Pancreas (tissue), 10 donors: ENCODE measurements at places on chromosomes 2 and 18.
A peak's percentile ranks its signal among the peaks of the same experiment; 100 is the strongest.

DNA sequence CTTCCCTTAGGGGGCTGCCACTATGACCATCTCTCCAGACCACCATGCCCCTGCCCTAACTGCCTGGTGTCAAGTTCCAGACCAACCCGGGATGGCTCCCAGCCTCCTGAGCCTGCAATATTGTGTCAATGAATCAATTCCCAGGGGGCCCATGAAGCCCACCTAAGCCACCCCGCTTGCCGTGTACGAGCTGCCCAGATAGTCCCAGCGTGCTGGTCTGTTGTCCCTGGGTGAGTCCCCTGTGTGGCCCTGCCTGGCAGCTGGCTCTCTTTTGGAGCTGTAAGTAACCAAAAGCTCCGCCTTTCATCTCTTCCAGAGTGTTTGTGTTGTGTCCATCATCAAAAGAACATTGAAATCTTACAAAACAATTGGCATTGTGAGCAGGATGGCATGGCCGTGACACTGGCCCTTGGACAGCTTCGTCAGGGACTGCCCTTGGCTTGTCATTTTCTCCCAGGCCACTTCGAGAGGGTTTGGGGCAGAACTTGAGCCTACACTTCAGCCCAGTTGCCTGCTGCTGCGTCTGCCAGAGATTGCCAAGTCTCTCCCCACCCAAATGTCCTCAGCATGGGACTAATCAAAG, 11.3 kb upstream of the MAL start:
- no peak overlapping the region for H3K27ac ChIP-seq
- H3K36me3 ChIP-seq, result no peaks in the 10 kb centered on the region
- no peak overlapping the region for H3K4me3 ChIP-seq
- no peaks in the 10 kb centered on the region for H3K4me1 ChIP-seq
- H3K27me3 ChIP-seq, result no peaks in the 10 kb centered on the region
- DNase-seq, result no peak

GRCh38 chr2:54310311-54310710, 54.3 kb upstream of the TSPYL6 start:
- no peak overlapping the region for H3K4me3 ChIP-seq
- H3K36me3 ChIP-seq, result no peaks in the 10 kb centered on the region
- no peak for DNase-seq
- H3K27me3 ChIP-seq, result no peaks in the 10 kb centered on the region

- H3K4me1 ChIP-seq, result no peaks in the 10 kb centered on the region
- H3K27me3 ChIP-seq, result no peaks in the 10 kb centered on the region
- H3K4me3 ChIP-seq, result no peak overlapping the region
- no peak overlapping the region for H3K27ac ChIP-seq
- no peak for DNase-seq
Observed at GRCh38 chr2:42073739-42074503, 26.1 kb downstream of the PKDCC start.

DNA sequence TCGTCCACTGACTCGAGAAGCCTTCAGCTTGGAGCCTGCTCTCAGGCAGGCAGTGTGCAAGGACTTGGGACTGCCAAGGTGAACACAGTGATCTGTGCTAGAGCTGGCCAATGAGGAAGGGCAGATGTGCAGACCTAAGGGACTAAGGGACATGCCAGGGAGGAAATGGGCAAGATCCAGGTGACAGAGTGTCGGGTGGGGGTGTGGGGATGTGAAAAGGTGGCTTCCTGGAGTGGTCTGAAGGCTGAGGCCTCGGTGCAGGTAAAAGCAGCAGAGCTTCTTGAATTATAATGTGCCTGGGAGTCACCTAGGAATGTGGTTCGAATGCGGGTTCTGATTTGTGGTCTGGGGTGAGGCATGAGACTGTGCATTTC, 42.0 kb downstream of the STEAP3 start:
- no peak for DNase-seq
- H3K4me3 ChIP-seq, result no peak overlapping the region
- H3K36me3 ChIP-seq, result no peaks in the 10 kb centered on the region

- H3K27ac ChIP-seq, result peak overlapping the region; percentile 83
- DNase-seq, result peak; percentile 48
- peaks cover 42% of the 10 kb centered on the region for H3K4me1 ChIP-seq
- no peaks in the 10 kb centered on the region for H3K27me3 ChIP-seq
Observed at GRCh38 chr2:191462370-191462769, 215.6 kb upstream of the NABP1 start.

DNA sequence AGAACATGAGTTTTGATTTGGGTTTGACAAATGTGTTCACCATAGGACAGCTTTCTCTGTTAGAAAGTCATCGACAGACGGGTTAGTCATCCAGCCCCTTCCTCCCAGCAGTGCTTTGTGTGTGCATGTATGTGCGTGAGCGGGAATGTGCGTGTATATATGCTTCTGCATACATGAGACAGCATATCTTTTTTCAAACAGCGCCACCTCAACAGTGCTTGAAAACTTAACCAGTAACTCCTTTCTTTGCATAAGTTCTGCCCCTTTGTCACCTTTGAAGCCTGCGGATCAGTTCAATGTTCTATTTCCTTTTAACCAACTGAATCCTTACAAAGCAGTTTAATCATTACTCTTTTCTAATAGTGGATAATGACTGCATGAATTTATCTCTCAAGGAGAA, 351.4 kb downstream of the LPIN1 start:
- H3K36me3 ChIP-seq, result no peaks in the 10 kb centered on the region
- H3K4me1 ChIP-seq, result no peaks in the 10 kb centered on the region
- H3K27me3 ChIP-seq, result no peaks in the 10 kb centered on the region
- H3K27ac ChIP-seq, result no peak overlapping the region
- no peak for DNase-seq
- no peak overlapping the region for H3K4me3 ChIP-seq

DNA sequence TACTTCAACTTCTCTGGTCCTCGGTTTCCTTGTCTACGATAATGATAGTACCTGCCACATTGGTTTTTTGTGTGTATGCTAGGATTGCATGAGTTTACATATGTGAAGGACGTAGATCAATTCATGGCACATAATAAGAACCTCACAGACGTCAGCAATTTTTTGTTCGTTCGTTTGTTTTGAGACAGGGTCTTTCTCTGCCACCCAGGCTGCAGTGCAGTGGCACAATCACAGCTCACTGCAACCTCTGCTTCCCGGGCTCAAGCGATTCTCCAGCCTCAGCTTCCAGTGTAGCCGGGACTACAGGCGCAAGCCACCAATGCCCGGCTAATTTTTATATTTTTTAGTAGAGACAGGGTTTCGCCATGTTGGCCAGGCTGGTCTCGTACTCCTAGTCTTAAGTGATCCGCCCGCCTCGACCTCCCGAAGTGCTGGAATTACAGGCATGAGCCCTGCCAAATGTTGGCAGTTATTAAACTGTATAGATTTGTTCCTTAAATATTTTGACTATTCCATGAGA, 756 bp upstream of the SLC35F5 start:
- H3K36me3 ChIP-seq, result no peaks in the 10 kb centered on the region
- peak overlapping the region; percentile 79 for H3K4me3 ChIP-seq
- DNase-seq, result peak; percentile 16

DNA sequence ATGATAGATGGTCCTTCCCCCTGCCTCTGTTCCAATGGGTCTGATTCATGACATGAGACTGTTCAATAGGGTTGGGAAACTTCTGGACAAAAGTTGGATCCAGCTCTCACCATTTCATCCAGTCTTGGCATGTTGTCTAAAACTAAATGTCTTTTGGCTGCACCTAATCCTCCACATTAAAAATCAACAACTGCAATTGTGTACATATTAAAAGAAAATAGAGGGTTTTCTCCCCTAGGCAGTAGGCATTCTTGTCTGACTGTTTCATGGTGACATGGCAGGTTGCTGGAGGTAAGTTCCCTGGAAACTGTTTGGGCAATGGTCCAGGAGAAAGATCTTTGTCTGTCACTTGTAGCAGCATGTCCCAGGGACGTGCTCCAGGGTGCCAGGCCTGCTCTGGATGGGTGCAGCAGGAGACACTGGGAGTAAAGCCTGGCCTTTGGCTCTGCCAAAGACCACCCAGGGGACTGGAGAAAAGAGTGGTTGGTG, 135.8 kb downstream of the TCF4 start:
- no peaks in the 10 kb centered on the region for H3K36me3 ChIP-seq
- no peaks in the 10 kb centered on the region for H3K27me3 ChIP-seq
- H3K27ac ChIP-seq, result no peak overlapping the region
- H3K4me3 ChIP-seq, result no peak overlapping the region
- H3K4me1 ChIP-seq, result no peaks in the 10 kb centered on the region
- DNase-seq, result peak; percentile 24

DNA sequence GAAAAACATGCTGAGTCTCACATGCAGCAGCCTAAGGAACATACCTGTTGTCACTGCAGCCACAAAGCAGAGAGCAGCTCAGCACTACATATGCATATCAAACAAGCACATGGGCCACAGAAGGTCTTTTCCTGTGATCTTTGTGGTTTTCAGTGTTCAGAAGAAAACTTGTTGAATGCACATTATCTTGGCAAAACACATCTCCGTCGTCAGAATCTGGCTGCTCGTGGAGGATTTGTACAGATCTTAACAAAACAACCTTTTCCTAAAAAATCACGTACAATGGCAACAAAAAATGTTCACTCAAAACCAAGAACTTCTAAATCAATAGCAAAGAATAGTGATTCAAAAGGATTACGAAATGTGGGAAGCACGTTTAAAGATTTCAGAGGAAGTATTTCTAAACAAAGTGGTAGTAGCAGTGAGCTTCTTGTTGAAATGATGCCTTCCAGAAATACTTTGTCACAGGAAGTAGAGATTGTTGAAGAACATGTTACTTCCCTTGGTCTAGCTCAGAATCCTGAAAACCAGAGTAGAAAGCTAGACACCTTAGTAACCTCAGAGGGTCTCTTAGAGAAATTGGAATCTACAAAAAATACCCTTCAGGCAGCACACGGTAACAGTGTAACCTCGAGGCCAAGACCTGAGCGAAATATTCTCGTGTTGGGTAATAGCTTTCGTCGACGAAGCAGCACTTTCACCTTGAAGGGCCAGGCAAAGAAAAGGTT, 34.1 kb downstream of the ZNF407 start:
- H3K36me3 ChIP-seq, result no peaks in the 10 kb centered on the region
- DNase-seq, result no peak
- H3K4me1 ChIP-seq, result no peaks in the 10 kb centered on the region

DNA sequence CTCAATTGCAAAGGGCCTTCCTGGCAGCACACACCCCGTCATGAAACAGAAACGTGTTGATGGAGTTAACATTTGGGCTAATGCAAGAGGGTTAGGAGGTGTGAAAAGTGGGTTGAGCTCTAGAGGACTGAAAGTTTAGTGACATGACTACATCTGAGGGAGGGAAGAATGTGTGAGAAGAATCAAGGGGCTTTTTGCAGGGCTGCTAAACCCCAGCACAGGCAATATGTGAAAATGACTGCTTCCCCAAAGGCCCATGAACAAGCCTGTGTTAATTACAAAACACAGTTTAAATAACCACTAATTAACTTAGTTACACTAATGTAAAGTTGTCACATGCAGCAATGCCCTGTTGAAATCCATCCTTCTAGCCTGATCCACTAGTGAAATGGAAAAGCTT, 63.4 kb upstream of the PEX13 start:
- no peak overlapping the region for H3K27ac ChIP-seq
- no peaks in the 10 kb centered on the region for H3K36me3 ChIP-seq
- DNase-seq, result no peak
- no peaks in the 10 kb centered on the region for H3K4me1 ChIP-seq
- H3K27me3 ChIP-seq, result no peaks in the 10 kb centered on the region

DNA sequence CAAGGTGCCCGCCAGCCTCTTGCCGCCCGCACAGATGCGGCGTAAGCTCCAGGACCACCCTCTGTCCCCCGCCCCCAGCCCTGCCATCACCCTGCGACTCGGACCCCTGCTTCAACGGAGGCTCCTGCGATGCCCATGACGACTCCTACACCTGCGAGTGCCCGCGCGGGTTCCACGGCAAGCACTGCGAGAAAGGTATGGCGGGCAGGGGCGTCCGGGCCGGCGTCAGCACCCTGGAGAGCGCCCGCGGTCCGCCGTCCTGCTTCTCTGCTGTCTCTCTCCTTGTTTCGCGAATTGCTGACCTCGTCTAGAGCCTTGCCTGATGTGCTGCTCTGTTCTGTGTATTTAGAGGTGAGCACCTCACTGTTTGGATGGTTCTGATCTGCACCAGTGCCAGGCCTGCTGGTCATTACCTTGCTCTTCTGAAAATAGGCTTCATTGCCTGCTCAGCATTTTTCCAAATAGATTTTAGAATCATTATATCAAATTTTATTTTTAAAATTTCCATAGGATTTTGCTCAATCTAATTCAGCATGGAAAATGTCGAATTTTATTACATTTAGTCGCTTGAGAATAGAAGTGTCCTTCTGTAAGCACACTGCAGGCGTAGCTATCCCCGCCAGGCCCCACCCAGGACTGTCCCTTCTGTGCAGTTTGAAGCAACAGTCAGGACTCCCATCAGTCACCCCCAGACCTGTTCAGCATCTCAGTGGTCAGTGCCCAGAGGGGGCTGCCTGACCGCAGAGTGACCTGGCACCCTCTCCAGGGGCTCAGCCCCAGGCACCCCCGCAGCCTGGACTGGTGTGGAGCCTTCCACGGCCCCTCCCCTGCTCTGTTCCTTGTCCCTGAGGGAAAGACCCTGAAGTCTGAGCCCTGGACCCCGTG, 51.6 kb downstream of the SNED1 start:
- H3K36me3 ChIP-seq, result no peaks in the 10 kb centered on the region
- no peak for DNase-seq
- no peaks in the 10 kb centered on the region for H3K4me1 ChIP-seq

- no peaks in the 10 kb centered on the region for H3K27me3 ChIP-seq
- DNase-seq, result no peak
- H3K4me1 ChIP-seq, result peaks cover 6% of the 10 kb centered on the region
Observed at GRCh38 chr2:48415836-48416515, 114.0 kb upstream of the STON1 start.
